ENCODE measurements at places on chromosomes 2 and 18.

GRCh38 chr2:119522671-119523070 lies 1.6 kb downstream of the SCTR start:
- DNase-seq: no peak

- DNase-seq: no peak
Measured at GRCh38 chr18:24630346-24630880, 170.0 kb downstream of the HRH4 start.

DNA sequence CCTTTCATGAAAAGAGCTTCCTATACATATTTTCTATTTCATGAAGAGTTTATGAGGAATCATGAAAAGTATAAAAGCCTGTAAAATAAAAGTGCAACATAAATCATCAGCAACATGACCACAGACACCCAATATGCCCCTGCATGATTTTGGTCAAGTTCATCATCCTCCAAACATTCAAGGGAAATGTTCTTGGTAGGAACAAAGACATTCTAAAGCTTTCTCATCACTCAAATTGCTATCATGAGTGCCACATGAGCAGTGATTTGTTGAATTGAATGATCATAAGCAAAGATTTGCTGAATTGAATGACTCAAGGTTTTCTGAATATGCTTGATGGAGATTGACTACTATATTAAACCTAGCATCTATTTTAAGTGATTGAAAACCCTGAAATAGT lies 172.2 kb downstream of the MBD2 start:
- DNase-seq: no peak

DNA sequence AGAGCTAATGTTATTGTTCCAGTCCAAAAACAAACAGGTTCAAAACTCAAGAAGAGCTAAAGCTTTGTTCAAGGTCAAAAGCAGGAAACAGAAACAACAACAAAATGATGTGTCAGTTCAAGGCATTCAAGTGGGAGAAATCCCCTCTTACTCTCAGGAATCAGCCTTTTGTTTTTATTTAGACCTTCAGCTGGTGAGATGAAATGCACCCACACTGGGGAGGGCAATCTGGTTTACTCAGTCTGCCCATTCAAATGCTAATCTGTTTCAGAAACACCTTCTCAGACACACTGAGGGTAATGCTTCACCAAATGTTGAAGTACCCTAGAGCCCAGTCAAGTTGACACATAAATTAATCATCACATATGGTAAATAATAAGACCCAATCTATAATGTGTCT lies 150.6 kb downstream of the TMX3 start:
- no peak for DNase-seq

DNA sequence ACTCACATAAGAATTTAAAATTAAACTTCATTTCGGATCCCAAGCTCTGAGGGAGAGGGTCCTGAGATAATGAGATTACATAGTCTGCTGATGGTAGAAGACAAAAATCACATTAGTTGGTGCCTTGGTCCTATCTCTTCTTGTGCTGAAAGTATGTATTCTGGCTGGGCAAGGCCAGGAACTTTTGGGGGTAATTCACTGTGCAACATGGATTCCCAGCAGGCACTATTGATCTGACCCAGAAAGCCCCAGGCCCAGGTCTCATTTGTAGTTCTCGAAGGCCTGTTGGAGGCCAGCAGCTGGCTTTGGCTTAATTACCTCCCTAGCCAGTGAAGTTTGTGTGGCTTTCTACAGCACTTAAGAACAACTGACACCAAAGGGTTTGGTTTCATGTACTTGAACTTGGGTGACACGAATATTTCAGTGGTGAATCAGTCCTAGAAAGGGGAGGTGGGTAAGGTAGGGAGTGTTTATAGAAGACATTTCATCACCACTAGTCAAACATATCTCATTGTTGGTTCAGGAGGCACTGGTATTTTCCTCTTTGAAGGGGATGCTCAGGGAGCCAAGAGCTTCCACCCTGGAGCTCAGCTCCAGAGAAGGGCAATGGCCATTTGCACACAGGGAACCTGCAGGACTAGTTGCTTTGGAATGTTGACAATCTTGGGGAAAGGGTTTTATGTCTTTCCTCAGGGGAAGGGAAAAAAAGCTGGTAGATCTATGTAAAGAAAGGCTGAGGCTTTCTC lies 217.8 kb downstream of the OSR1 start:
- DNase-seq: no peak

DNA sequence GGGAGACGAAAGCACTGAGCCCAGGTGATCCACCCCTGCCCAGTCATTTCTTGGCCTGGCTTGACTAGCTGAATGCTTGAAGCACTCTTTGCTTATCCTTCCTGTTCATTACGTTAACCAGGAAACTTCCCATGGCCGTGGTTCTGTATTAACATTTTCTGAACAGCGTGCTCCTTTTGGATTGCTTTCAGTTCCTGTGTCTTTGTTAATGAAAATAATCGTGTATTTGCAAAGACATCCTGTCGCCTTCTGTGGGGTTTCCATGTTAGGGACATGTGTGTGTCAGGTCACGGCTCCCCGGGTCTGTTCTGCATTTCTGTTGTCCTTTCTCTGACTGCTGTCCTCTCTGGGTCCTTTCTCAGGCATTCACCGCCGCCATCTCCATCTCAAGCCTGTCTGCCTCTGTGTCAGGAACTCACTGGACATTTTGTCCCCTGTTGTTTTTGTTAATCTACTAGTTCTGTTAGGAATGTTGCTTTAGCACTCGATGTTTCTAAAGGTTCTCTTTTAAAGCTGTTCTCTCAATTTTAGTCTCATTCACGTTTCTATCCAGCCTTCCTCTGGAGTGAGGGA lies 434.1 kb upstream of the HS6ST1 start:
- DNase-seq: no peak

All from cerebellar nuclear complex (tissue), 1 donor.